ENCODE measurements at places on chromosomes 4 and X.

DNA sequence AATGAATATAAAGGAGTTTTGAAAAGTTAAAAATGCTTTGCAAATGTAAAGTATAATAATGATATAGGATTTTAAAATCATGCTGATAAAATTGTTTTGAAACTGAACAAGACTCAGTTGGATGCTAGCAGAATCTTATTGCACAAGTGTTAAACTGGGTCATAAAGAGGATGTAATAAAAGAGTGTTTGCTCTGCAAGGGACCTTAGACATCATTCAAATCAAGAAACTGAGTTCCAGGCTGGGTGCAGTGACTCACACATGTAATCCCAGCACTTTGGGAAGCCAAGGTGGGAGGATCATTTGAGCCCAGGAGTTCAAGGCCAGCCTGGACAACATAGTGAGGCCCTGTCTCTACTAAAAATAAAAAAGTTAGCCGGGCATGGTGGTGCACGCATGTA, 27.5 kb upstream of the DUSP21 start:
- no peak for DNase-seq

DNA sequence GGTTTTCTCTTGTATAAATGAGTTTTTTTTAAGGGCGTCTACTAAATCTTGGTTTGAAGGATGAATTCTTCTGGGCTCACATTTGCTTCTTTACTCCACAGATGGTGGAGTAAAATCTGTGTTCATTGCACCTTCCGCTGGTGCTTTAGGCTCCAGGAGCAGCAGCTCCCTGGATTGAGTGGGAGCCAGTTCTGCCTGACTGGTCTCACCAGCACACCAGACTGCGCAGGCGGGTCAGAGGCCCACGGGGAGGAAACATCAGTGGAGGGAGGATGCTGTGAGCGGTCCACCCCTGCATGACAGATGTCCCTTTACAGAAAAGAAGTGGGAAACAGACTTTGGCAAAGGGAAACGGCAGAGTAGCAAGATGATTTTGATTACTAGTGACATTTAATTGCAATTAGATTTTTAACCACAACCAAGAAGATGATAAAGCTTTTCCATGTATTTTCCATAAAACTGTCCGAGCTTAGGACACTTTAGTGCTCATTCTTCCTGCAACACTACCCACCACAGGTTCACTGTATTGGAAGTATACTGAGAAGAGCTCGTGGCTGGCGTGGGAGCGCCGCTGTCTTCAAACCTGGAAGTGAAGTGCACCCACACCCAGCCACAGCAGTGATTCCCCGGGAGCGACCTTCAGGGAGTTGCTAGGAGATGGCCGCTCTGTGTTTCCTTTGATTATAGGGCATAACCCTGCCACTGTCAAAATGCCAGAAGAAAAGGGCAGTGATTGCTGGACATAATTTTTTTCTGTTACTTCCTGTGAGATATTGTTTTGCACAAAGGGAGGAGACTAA, 95.2 kb downstream of the SORBS2 start:
- peak; percentile 15 for DNase-seq

- DNase-seq, result no peak
Observed at GRCh38 chrX:41338436-41338835, 4.5 kb downstream of the DDX3X start.

DNA sequence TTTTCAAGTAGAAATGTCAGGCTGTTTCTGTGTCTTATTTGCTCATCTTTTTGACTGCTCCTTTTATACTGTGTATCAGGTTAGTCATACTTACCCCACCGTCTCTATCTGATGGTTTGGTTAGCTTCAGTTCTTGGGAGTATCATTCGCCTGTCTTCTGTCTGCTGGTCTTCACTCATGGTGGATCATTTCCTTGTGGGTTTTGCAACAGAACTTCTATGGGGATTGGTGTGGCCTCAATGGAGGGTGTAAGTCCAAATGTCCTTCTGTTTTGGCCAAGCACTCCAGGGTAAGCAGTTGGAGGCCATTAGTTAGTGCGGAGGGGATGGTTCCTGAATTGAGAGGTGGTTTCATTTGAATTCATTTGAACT, 7.2 kb downstream of the ABCD1 start:
- no peak for DNase-seq

- DNase-seq, result peak; percentile 92
Observed at GRCh38 chr4:173252024-173252935, 81.9 kb downstream of the HMGB2 start.

- DNase-seq, result no peak
Observed at GRCh38 chr4:2535376-2536192, 863 bp upstream of the FAM193A start.

DNA sequence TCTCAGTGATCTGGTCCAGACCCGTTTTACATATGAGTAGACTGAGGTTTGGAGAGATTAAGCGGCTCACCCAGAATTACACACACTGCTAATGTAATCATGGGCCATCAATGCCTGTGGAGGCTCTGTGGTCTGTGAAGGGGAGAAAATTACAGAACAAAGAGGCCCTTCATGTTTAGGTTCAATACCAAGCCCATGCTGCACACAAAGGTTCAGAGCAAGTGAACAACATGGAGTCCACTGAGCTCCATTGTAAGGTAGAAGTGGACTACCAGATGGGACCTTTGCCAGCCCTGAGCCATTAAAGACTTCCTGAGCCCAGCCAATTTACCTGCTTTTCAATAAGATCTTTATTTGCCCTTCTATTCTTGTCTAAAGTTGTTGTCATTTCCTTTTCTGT, 109.8 kb downstream of the LUZP4 start:
- peak; percentile 6 for DNase-seq
